ENCODE measurements at places on chromosomes 5 and 9. TPM values are rescaled to one million over a fixed set of nuclear protein-coding genes. Genes with fewer than 3 reads are reported as not detected.
A peak's percentile ranks its signal among the peaks of the same experiment; 100 is the strongest.

DNA sequence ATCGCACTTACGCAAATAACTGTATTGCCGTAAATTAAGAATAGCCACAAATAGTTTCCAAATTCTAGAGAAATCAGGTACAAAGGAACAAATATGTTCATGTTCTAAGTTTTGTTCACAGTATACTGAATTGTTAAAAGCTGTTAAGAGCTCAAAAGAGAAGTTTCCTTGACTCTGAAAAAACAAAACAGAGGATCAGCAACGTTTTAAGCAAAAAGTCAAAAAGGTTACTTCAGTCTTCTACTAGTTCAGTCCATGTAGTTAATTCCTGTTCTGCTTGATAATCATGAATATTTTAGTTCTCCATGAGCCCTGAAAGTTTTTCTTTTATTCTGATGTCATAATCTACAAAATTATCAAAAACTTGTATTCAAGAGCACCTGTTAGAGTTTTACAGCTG lies 128.6 kb upstream of the MAST4 start:
- H3K27me3 ChIP-seq, result peaks cover under 1% of the 10 kb centered on the region
- H3K27ac ChIP-seq, result no peak overlapping the region
- H3K4me1 ChIP-seq, result no peaks in the 10 kb centered on the region
- no peaks in the 10 kb centered on the region for H3K36me3 ChIP-seq

DNA sequence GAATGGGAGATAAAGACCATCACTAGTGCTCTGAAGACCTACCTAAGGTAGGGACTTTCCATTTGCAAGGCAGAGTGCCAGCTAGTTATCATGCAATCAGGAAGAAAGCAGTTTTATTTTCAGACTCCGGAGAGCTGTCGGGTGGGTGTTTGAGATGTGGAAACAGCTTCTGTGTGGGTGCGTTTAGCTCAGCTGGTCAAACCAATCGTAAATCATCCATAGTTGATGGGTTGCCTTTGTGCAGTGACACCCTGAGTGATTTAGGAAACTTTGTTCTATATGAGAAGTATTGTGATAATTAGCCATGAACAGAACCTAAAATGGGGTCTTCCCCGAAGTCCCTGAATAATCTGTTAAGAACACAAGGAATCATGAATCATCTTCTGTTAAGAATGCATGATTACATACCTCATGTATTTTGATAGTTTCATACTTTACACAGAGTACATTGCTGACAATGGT lies 284.3 kb downstream of the ARHGAP26 start:
- DNase-seq, result no peak
- no peak overlapping the region for H3K4me3 ChIP-seq
- H3K4me1 ChIP-seq, result peaks cover 5% of the 10 kb centered on the region
- peaks cover 84% of the 10 kb centered on the region for H3K36me3 ChIP-seq
- no peaks in the 10 kb centered on the region for H3K27me3 ChIP-seq

DNA sequence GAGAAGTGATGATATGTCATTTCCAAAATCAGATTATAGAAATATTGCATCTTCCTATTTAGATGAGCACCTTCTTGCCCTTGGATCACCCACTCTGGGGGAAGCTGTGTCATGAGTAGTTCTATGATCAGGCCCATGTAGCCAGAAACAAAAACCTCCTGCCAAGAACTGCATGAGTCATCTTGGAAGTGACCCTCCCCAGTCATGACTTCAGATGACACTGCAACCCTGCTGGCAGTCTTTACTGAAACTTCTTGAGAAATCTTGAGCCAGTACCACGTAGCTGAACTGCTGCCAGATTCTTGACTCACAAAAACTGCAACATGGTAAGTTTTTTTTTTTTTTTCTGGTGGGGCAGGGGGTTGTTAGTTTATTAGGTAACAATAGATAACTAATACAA lies 439.6 kb upstream of the PTGER4 start:
- no peak for DNase-seq
- no peaks in the 10 kb centered on the region for H3K36me3 ChIP-seq
- H3K27ac ChIP-seq, result no peak overlapping the region
- no peaks in the 10 kb centered on the region for H3K4me1 ChIP-seq

DNA sequence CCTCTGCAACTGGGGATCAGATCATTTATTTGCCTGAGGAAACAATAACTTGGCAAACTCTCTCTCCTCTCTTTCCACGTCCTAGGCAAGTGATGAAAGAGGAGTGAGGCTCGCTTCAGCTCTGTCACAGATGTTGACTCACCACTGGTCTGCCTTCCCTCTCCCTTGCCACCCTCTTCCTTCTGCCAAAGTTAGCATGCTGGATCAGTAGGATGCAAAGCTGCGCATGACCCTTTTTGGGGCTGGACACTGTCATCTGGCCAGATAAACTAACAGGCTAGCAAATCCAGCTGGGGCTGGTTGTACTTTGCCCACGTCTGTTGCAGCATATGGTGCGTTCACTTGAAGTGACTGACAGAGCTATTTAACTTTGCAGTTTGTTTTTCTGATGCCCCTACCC lies 36.2 kb upstream of the SMARCA2 start:
- no peak overlapping the region for H3K27ac ChIP-seq
- peaks cover 2% of the 10 kb centered on the region for H3K27me3 ChIP-seq
- no peak overlapping the region for H3K4me3 ChIP-seq
- H3K4me1 ChIP-seq, result no peaks in the 10 kb centered on the region
- no peak for DNase-seq

DNA sequence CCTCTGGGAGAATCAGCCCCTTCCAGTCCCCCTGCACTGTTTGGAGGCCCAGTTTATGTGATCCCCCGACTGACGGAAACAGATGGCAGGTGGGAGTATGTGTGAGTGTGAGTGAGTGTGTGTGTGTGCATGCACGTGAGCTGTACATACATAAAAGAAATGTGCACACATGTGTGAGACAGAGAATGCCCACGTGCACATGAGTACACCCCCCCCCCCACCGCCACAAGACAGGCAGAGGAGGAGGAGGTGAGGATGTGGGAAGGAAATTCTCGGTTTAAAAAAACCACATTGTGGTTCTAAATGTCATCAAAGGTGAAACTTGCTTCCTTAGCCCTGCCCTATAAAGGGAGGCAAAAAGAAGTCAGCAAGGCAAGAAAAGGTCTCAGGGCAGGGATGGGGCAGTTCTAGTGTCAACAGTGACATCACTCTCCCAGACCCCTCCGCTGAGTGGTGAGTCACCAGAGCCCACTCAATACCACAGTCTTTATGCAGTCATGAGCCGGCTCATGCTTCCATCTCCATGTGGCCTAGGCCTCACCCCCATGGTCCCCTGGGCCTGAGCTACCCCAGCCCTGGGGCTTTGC lies 79.2 kb upstream of the HSPA9 start:
- peak overlapping the region; percentile 45 for H3K27ac ChIP-seq
- H3K4me3 ChIP-seq, result peak overlapping the region; percentile 20
- peak; percentile 88 for DNase-seq
- peaks cover 2% of the 10 kb centered on the region for H3K36me3 ChIP-seq

- no peak overlapping the region for H3K4me3 ChIP-seq
- peaks cover 3% of the 10 kb centered on the region for H3K4me1 ChIP-seq
Measured at GRCh38 chr5:14270209-14270702, 127.1 kb downstream of the TRIO start.

- DNase-seq, result no peak
- peaks cover 23% of the 10 kb centered on the region for H3K4me1 ChIP-seq
- H3K27me3 ChIP-seq, result peaks cover 31% of the 10 kb centered on the region
- no peak overlapping the region for H3K4me3 ChIP-seq
- no peaks in the 10 kb centered on the region for H3K36me3 ChIP-seq
Measured at GRCh38 chr9:132808645-132809044, 69.4 kb downstream of the AK8 start.

DNA sequence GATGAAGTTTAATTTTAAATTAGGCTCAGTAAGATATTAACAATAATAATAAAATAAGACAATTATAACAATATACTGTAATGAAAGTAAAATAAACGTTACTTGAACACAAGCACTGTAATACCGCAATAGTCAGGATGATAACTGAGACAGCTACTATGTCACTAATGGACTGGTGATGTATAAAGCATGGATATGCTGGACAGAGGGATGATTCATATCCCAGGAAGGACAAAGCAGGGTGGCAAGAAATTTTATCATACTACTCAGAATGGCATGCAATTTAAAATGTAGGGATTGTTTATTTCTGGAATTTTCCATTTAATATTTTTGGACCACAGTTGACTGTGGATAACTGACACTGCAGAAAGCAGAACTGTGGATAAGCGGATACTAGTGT lies 196.9 kb downstream of the VPS13A start:
- no peak overlapping the region for H3K27ac ChIP-seq
- no peak overlapping the region for H3K4me3 ChIP-seq
- no peak for DNase-seq
- no peaks in the 10 kb centered on the region for H3K27me3 ChIP-seq
- H3K36me3 ChIP-seq, result peaks cover 14% of the 10 kb centered on the region

DNA sequence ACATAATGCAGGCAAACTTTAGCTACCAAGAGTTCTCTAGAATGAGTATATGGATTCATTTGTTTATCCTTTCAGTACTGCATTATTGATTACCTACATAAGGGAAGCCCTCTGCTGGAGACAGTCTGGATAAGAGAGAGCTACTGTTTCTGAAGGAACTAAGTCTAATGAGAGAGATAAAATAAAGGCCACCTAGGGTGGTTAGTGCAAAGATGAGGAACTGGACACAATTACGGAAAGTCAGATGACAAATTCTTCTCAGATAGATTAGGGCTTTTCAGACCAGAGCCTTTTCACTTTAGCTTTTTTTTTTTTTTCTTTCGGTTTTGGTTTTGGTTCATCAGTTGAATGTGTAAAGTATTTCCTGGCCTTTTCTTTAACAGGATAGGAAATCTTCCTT lies 31.3 kb downstream of the ISOC1 start:
- H3K4me1 ChIP-seq, result peaks cover 6% of the 10 kb centered on the region
- H3K36me3 ChIP-seq, result no peaks in the 10 kb centered on the region
- DNase-seq, result no peak
- peaks cover 2% of the 10 kb centered on the region for H3K27me3 ChIP-seq

- DNase-seq, result no peak
- no peaks in the 10 kb centered on the region for H3K27me3 ChIP-seq
- H3K4me1 ChIP-seq, result peaks cover 30% of the 10 kb centered on the region
- H3K36me3 ChIP-seq, result peaks cover 7% of the 10 kb centered on the region
Measured at GRCh38 chr9:20726144-20726543, 42.1 kb downstream of the FOCAD start.

GRCh38 chr9:33223696-33224095 lies 16.3 kb upstream of the SPINK4 start:
- peaks cover 11% of the 10 kb centered on the region for H3K4me1 ChIP-seq
- no peak overlapping the region for H3K27ac ChIP-seq
- H3K36me3 ChIP-seq, result no peaks in the 10 kb centered on the region
- H3K4me3 ChIP-seq, result no peak overlapping the region

DNA sequence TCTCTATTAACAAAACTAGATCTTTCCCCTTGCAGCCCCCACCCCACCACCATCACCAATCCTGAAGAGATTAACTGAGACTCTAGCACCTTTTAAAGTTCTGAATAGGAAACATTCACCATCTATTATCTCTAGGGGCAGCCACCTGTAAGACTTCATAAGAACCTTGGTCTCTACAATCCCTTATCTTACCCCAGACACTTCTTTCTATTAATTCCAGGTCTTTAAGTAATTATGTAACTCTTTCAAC lies 180.2 kb upstream of the FBXL17 start:
- H3K36me3 ChIP-seq, result no peaks in the 10 kb centered on the region
- H3K27me3 ChIP-seq, result no peaks in the 10 kb centered on the region
- no peak for DNase-seq

- H3K36me3 ChIP-seq, result no peaks in the 10 kb centered on the region
- DNase-seq, result no peak
- no peaks in the 10 kb centered on the region for H3K27me3 ChIP-seq
- no peaks in the 10 kb centered on the region for H3K4me1 ChIP-seq
- H3K4me3 ChIP-seq, result no peak overlapping the region
Measured at GRCh38 chr5:179413086-179413690, 67.9 kb upstream of the ADAMTS2 start.

GRCh38 chr5:77181596-77182304 lies 28.7 kb upstream of the PDE8B start:
- DNase-seq, result no peak
- H3K27ac ChIP-seq, result no peak overlapping the region
- no peak overlapping the region for H3K4me3 ChIP-seq
- H3K36me3 ChIP-seq, result no peaks in the 10 kb centered on the region

GRCh38 chr5:138354926-138355378 lies 2.5 kb downstream of the KDM3B start:
- peak overlapping the region; percentile 98 for H3K27ac ChIP-seq
- H3K27me3 ChIP-seq, result no peaks in the 10 kb centered on the region
- no peak for DNase-seq
- peaks cover 58% of the 10 kb centered on the region for H3K4me1 ChIP-seq
- peaks cover 2% of the 10 kb centered on the region for H3K36me3 ChIP-seq
- peak overlapping the region; percentile 92 for H3K4me3 ChIP-seq

DNA sequence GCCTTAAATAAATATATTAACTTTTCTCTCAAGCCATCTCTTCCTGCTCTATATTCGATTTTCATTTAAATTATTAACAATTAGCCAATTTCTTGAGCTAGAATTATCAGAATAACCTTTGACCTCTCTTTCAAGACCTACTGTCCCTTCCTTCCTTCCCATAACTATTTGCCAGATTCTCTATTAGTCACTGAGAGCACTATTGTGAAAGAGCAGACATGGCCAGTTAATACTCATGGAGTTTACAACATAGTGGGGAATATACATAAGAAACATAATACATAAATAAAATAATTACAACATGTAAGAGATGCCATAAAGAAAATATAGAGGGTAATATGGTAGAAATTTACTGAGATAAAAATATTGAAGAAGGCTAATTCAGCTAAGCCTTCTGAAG lies 72.1 kb upstream of the CHD1 start:
- H3K4me3 ChIP-seq, result no peak overlapping the region
- H3K36me3 ChIP-seq, result no peaks in the 10 kb centered on the region
- no peak overlapping the region for H3K27ac ChIP-seq
- peaks cover 9% of the 10 kb centered on the region for H3K4me1 ChIP-seq

GRCh38 chr5:57442080-57442839 lies 40.4 kb downstream of the ACTBL2 start:
- no peaks in the 10 kb centered on the region for H3K36me3 ChIP-seq
- DNase-seq, result no peak
- H3K4me3 ChIP-seq, result no peak overlapping the region
- no peaks in the 10 kb centered on the region for H3K4me1 ChIP-seq

ADAMTSL1 gene
- not detected for total RNA-seq

NRARP gene
- 2.4 TPM for total RNA-seq

FRMPD1 gene
- not detected for total RNA-seq

SH3RF2 gene
- total RNA-seq, result not detected

KCNMB1 gene
- total RNA-seq, result not detected

SPINK6 gene
- total RNA-seq, result not detected

RMRP gene
- 14,495 TPM for total RNA-seq

MRPL36 gene
- total RNA-seq, result 25.8 TPM

SLC28A3 gene
- total RNA-seq, result not detected
